Stimulated activated CD8-positive, alpha-beta memory T cell treated with anti-CD3 and anti-CD28 coated beads, Interleukin-15, amount 100 ng/mL, for 24 hours (primary cell): ENCODE measurements at places on chromosomes 2 and 18.

DNA sequence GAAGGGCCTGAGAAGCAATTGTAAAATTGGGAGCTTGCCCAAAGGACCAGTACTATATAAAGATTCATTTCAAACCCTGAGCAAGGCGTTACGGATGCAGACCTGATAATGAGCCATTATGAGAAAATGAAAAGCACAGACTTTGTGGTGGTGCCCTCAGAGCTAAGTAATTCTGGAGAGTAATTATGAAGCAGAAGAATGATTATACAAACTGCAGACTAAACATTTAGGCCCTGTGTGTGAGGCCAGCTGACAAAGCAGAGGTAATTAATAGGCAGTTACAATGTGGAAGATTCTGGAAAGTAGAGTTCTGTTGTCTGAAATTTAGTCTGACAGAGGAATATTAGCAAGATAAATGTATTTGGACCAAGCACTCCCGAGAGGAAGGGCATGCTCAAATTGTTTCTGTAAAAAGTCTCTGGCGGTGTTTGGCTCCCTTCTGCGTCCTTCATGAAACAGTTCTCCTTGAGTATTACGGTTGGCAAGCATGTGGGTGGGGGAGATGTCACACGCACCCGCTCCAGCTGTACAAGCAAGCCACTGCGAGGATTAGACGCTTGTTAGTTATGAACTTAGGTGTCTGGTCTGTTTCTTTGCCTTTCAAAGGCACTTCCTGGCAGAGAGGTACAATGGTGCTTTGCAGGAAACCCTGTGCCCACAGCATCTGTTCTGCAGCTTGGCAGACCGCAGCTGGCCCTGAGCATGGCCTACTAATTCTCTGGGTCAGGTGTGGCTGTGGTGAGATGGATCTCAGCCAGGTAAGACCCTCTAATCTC, 45.5 kb downstream of the CDC42EP3 start:
- DNase-seq, result no peak

DNA sequence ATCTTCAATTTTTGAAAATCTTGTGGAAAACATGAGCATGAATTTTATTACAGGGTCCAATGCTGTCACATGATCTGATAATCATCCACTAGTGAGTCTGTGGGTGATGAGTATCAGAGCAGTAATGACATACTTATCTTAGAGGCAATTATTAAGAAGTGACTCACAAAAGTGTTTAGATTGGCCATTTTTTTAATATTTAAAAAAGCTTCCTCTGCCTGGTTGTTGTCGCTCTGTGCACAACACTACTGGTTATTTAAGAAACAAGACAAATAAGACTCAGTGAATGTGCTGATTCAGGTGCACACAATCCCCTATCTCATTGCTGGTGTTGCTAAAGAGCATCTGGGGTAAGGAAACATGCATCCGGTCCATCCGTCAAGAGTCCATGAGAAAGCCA, 665.8 kb upstream of the ZEB2 start:
- no peak for DNase-seq

DNA sequence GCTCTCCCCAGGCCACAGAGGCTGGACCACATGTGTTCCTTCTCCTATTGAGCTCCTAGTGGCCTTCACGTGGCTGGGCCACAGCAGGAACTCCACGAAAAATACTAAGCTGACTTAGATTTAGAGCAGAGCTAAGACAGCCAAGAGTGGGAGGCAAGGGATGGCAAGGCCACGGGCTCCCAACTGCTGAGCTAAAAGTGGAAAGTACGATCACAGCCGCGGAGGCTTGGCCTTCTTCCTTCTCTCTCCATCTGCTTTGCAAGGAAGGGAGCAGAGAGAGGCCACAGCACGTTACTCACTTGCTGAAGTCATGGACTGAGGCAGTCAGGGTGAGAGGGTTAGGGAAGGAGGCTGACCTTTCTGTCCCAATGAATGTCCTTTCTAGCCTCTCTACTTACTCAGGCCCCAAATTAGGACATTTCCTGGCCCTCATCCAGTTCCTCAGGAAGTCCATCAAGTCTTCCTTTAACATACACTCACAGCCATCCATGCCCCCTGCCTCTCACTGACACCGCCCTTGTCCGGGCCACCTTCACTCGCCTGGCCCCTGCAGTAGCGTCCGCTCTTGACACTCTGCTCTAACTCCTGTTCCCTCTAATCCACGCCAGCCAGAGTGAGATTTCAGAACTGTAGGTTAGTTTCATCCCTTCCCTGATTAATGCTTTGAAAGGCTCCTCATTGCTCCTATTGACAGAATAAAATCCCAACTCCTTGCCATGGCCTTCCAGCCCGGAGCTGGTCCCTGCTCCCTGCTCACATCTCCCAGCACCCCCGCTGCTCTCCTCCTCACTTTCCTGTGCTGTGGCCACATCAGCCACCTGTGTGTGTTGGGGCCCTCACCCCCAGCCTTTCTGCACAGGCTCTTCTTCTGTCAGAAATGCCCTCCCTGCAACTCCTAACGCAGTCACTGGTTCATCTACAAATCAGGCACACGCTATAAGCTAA, 204.2 kb downstream of the CYP26B1 start:
- no peak for DNase-seq

GRCh38 chr2:105806996-105807395, 62.3 kb downstream of the NCK2 start:
- no peak for DNase-seq

DNA sequence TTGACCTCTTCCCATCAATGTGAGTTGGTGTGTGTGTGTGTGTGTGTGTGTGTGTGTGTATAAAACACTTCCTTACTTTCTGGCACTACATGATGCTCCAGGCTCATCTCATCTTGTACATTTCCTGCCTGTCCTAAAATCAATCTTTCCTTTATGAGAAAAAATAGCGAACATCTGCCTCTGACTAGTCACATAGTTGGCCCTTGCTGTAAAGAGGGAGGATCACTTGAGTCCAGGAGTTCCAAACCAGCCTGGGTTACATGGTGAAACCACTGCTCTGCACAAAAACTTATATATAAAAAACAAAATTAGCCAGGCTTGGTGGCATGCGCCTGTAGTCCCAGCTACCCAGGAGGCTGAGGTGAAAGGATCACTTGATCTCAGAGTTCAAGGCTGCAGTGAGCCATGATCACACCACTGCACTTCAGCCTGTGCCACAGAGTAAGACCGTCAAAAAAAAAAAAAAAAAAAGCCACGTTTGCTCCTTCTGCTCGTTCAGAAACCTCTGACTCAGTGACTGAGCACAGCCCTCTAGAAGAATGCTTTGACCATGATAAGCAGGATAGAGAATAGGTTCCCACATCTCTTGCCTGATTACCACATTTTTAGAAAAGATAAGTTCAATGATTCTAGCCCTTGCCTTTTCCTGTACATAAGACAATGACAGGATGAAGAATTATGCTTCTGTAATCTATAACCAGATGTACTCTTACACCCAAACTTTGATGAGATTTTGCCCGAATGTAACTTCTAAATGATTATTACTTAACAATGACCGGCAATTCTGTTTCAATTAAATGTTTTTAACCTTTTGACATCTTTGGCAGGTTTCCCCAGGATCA, 45.2 kb upstream of the ST3GAL5 start:
- no peak for DNase-seq

GRCh38 chr18:7521226-7521856, 45.8 kb upstream of the PTPRM start:
- DNase-seq, result no peak

DNA sequence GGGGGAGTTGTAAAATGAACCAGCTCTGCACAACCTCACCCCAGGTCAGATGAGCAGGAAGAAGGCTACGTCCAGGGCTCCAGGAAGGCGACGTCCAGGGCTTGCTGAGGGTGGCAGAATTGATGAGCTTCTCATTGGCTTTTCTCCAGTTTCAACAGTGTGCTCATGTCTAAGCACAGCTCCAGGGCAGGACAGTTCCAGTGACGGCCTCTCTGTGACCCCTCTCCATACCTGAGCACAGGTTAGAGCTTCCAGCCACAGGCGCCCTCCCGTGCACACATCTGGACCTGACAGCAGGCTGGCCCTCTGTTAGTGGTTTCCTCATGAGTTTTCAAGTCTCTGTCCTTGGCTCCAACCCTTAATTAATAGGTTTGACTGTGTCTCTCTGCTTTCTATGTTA, 327.6 kb downstream of the ZNF516 start:
- no peak for DNase-seq

DNA sequence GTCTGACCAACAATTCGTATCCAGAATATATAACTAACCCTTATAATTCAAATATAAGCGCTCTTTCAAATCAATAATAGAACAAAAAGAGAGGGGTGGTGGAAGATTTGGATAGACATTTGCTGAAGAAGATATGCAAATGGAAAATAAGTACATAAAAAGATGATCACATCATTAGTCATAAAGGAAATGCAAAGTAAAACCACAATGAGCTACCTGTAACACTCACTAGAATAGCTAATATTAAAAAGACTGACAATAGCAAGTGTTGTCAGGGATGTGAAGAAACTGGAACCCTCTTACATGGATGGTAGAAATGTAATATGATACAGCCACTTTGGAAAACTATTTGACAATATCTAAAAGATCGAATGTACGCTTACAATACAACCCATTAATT, 84.9 kb upstream of the MRPS9 start:
- DNase-seq, result no peak

- no peak for DNase-seq
Observed at GRCh38 chr18:49168281-49168985, 217.7 kb upstream of the SMAD7 start.

GRCh38 chr2:169798397-169798717, 314 bp upstream of the SSB start:
- no peak for DNase-seq

DNA sequence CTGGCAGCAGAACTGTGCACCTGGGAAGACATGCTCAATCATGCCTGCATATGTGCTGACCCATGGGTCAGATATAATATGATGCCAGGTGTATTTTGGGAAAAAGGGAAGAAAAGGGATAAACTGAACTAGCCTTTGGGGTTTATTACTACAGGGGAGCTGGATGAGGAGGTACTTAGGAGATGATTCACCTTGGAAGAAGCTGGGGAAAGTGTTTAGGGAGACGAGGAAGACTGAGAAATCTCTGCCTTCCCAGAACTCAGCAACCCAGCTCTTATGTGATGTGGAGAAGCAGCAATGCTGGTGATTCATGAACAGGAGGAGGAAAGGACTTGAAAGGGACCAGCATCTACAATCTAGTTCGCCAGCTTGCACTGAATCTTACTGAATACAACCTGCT, 110.2 kb downstream of the BARD1 start:
- DNase-seq, result no peak

DNA sequence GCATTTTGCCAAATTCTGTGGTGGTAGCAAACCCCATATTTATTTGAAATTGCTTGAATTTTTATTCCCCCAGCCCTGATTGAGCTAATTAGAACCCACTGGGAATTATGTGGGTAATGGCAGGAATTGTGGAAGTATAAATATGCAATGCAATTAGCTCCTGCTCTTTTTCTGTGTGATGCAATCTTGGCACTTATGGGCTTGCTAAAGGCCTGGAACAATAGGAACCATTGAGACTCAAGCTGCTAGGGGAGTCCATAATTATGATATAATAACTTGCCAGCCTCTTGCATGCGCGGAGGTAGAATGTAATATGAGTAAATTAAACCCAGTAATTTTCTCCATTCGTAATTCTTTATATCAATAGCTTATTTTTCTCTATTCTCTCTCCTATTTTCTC, 267.6 kb upstream of the THSD7B start:
- DNase-seq, result no peak

DNA sequence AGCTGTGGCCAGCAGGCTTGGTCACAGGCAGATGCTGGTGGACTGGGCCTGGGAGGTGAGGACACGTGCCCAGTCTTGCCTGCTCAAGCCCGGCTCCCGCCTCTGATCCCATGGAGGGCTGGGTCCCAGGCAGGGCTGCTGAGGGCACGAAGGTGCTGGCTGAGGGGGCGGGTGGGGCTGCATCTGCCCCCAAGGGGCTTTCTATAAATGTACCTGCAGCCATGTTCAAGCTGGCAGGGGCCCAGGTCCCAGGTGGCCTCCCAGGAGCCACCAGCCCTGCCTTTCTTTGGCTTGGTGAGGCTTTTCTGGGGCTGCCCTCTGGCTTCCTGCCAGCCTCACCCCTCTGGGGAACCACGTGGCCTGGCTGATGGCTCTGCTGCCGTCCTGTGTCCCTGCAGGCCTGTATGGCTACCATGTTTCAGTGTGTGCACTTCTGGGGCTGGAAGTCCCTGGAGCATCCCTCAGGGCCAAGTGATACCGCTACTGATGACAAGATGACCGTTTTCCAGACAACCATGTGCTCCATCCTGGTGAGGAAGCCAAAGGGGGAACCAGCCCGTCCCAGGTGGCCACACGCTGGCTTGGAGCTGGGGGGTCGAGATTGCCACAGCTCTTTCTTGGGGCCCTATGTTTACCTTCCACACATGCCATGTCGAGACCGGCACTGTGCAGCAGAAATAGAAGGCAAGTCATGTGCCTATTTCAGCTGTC, 23.2 kb downstream of the HJURP start:
- no peak for DNase-seq

GRCh38 chr2:104965900-104966299, 72.0 kb upstream of the MRPS9 start:
- DNase-seq, result no peak

GRCh38 chr2:114668415-114668814, 226.0 kb downstream of the DPP10 start:
- DNase-seq, result no peak

GRCh38 chr2:113965644-113966043, 75.8 kb downstream of the ACTR3 start:
- DNase-seq, result no peak

GRCh38 chr2:124163840-124164239, 138.8 kb downstream of the CNTNAP5 start:
- no peak for DNase-seq

GRCh38 chr2:216551234-216552068, 52.8 kb downstream of the RPL37A start:
- DNase-seq, result no peak

GRCh38 chr2:848099-848498, 102.5 kb upstream of the SNTG2 start:
- no peak for DNase-seq

GRCh38 chr2:139122711-139123158, 342.5 kb upstream of the NXPH2 start:
- no peak for DNase-seq

- no peak for DNase-seq
Observed at GRCh38 chr18:5195656-5196055, 1.4 kb downstream of the AKAIN1 start.

- no peak for DNase-seq
Observed at GRCh38 chr2:69177785-69178636, 165.0 kb downstream of the ANTXR1 start.

- DNase-seq, result no peak
Observed at GRCh38 chr2:219112062-219112406, 48.6 kb downstream of the NHEJ1 start.

- DNase-seq, result no peak
Observed at GRCh38 chr2:105895990-105896764, 151.5 kb downstream of the NCK2 start.

GRCh38 chr18:8130096-8130495, 479.1 kb upstream of the RAB12 start:
- no peak for DNase-seq
